Gastroesophageal sphincter (tissue), 4 donors: ENCODE measurements at places on chromosomes 4 and X. TPM values are rescaled to one million over a fixed set of nuclear protein-coding genes. Genes with fewer than 3 reads are reported as not detected.
A peak's percentile ranks its signal among the peaks of the same experiment; 100 is the strongest.

DNA sequence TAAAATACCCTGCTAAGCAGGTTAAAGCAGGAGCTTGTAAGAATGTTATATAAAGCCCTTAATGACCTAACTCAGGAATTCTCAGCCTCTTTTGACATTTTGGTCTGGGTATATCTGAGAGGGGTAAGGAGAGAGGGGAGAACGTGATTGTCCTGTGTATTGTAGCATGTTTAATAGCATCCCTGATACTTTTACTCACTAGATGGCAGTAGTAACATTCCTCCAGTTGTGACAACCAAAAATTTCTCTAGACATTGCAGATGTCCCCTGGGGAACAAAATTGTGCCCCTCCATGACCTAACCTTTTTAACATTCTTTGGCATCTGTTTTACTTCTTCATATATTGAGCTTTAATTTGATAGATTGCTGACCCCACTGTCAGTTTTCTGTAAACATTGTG is 17.9 kb downstream of the SMARCA5 start:
- ATAC-seq: no peak

DNA sequence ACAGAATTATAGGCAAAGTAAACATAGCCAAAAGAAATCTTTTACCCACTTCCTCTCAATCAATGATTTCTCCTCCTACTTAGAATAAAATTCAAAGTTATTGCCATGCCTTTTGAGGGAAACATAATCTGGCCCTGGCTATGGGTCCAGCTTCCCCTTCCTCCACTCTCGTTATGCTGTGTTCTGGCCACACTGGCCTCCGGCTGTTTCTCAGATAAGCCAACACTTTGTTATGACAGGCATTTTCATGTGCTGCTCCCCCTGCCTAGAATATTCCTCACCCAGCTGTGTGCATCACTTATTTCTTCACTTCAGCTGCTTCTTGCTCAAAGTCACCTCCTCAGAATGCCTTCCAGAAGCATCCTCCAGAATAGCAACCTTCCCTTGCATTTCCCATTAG is 386.6 kb upstream of the AADAT start:
- no peak for ATAC-seq

GRCh38 chrX:107542040-107542439 is 86.3 kb upstream of the PRPS1 start:
- ATAC-seq: no peak

GRCh38 chr4:36241771-36242170 is 2.5 kb downstream of the ARAP2 start:
- no peak for ATAC-seq

GRCh38 chr4:81589262-81589661 is 117.6 kb upstream of the RASGEF1B start:
- no peak for ATAC-seq

DNA sequence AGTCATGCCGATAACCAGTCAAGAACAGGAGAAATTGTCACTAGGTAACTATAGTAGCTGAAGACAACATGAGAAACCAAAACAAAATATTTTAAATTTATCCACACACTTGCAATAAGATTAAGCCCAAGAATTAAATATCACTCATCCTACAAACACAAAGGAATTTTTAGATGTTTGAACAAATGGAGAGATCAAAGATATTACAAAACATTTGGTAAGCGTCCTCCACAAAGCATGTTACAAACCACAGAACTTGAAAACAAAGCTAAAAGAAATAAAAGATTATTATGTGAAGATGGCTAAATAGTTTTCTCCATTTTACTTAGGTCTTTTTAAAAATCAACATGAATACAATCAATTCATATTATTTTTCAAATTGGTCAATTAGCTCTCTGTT is 631.9 kb upstream of the INTU start:
- no peak for ATAC-seq

- ATAC-seq: no peak
These were observed 420.1 kb upstream of the INTU start for GRCh38 chr4:127212701-127213100.

- ATAC-seq: no peak
These were observed 191.0 kb downstream of the DLG3 start for GRCh38 chrX:70635669-70636068.

- ATAC-seq: no peak
These were observed 6.2 kb upstream of the MAN2B2 start for GRCh38 chr4:6568689-6569332.

- no peak for ATAC-seq
These were observed 8.5 kb downstream of the PITX2 start for GRCh38 chr4:110614173-110614963.

GRCh38 chrX:40504801-40505605 is 75.8 kb upstream of the ATP6AP2 start:
- no peak for ATAC-seq

Gene TACR3
- total RNA-seq: not detected

Gene LDB2
- total RNA-seq: 29.6 TPM

- ATAC-seq: no peak
These were observed 343.5 kb upstream of the F9 start for GRCh38 chrX:139186991-139187390.

Gene SH3RF1
- total RNA-seq: 17.6 TPM

DNA sequence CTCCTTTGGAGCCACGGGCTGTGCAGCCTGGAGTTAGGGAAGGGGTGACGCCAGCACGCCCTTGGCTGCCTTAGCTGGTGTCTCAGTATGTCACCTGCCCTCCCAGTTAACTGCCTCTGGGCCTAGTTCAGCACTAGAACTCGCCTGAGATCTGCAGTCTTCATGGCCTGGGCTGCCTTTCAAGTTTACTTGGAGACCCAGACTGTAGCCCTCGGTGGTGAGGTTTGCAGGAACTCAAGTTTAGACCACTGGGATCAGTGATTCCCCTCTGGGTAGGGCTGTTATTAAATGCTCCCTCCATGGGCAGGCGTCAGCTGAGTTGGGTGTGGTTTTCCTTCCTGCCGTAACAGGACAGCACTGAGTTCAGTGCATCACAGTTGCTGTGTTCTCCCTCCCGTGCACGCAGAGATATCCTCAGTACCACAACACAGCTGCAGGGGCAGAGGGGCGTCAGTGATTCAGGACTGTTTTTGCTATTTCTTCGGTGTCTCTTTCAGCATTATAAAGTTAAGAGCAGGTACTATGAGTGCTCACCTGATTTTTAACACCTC is 30.5 kb downstream of the PLAC8 start:
- ATAC-seq: peak; percentile 55

DNA sequence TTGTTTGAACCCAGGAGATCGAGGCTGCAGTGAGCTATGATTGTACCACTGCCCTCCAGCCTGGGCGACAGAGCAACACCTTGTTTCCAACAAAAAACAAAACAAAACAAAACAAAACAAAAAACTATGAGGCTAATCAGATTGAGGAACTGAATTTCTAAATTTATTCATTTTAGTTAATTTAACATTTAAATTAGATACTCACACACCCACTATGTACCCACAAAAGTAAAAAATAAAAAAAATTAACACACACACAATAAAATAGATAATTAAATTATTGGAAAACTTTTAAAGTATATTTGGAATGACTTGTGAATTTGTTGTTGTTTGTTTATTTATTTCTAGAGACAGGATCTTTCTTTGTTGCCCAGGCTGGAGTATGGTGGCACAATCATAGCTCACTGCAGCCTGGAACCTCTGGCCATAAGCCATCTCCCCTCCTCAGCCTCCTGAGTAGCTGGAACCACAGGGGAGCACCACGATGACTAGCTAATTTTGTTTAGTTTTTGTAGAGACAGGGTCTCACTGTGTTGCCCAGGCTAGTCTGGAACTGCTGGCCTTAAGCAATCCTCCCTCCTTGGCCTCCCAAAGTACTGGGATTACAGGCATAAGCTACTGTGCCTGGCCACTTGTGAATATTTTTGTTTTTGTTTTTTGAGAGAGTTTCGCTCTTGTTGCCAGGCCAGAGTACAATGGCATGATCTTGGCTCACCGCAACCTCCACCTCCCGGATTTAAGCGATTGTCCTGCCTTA is 9.8 kb upstream of the ZNF157 start:
- ATAC-seq: no peak

Gene NEXMIF
- total RNA-seq: 6.6 TPM

GRCh38 chr4:180394312-180394711 is 1848.9 kb upstream of the TENM3 start:
- ATAC-seq: no peak

Gene RFC1
- total RNA-seq: 42.5 TPM

DNA sequence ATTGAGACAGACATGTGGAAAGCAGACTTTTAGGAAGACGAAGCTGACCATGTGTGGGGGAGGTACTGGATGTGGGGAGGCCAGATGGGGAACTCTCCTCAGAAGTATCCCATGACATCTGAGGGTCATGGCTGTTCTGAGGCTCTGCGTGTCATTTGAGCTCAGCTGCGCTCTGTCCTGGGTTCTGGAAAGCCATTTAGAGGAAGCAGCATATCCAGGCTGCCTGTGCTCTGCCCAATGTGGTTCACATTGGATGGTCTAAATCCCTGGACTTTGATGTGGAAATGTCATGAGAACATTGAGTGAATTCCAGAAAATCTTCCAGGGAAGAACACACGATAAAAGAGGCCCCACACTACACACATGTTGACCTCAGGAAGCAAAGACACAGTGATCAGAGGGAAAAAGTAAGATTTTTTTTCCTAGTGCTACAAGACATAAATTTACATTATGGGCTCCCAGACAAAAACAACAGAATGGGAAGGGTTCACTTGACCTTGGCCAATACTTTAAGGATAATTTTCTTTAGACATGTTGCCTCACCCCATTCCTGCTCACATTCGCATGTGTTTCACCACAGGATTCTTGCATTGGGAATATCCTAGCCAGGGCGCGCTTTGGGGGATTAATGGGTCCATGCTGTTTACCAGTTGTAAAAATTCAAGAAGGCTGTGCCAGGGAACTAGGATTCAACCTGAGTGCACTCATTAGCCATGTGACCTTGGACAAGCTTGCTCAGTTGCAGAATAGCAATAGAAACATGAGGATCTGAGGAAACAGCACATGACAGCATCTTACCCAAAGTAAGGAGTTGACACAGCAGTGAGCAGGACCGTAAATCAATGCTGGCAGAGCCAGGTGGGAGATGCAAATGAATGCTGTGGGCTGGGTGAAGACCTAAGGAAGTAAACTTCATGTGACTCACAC is 73.2 kb upstream of the C1QTNF7 start:
- peak; percentile 22 for ATAC-seq

DNA sequence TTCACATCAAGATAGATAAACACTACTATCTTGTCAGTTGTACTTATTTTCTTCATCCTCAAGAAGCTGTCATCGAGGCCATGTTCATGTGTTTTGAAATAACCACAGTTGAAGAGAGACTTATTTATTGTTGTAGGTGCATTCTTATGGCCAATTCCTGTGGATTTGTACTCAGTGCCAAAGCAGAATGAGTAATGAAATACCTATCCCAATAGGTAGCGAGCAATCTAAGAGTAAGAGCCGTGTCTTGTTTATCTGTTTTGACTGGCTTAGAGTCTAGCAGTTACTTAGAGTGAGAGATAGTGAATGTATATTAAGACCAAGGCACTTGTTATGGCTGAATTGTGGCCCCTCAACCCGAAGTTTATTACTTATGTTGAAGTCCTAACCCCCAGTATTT is 631.0 kb upstream of the SPANXN1 start:
- no peak for ATAC-seq

GRCh38 chrX:42248226-42248625 is 324.9 kb upstream of the CASK start:
- ATAC-seq: no peak

DNA sequence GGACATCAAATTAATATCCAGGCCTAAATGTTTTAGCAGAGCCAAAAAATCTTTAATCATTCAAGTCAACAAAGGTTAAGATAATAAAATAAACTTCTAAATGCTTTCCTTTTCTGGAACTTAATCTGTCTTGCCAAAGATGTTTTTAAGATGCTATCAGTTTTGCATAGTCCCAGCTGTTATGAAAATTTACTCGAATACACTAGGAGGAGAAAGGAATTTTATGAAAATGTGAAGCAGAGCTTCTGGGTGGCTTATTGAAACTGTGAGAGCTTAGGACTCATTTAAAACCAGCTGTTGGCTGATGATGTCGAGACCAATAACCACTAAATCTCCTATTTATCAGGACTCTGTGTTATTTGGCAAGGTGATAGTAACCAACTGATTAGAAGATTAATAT is 202.2 kb upstream of the ETNPPL start:
- ATAC-seq: no peak

Gene PAGE5
- total RNA-seq: not detected

- no peak for ATAC-seq
These were observed 21.3 kb upstream of the SULT1E1 start for GRCh38 chr4:69881173-69881773.

GRCh38 chr4:159177265-159178150 is 74.6 kb downstream of the RAPGEF2 start:
- ATAC-seq: no peak

GRCh38 chr4:73723928-73724327 is 16.4 kb upstream of the CXCL8 start:
- no peak for ATAC-seq

DNA sequence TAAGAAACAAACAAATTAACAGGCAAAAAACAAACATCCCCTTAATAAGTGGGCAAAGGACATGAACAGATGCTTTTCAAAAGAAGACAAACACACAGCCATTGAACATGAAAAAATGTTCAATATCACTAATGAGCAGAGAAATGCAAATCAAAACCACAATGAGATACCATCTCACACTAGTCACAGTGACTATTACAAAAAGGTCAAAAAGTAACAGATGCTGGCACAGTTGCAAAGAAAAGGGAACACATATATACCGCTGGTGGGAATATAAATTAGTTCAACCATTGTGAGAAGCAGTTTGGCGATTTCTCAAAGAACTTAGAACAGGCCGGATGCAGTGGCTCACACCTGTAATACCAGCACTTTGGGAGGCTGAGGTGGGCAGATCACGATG is 146.1 kb upstream of the NEIL3 start:
- no peak for ATAC-seq

DNA sequence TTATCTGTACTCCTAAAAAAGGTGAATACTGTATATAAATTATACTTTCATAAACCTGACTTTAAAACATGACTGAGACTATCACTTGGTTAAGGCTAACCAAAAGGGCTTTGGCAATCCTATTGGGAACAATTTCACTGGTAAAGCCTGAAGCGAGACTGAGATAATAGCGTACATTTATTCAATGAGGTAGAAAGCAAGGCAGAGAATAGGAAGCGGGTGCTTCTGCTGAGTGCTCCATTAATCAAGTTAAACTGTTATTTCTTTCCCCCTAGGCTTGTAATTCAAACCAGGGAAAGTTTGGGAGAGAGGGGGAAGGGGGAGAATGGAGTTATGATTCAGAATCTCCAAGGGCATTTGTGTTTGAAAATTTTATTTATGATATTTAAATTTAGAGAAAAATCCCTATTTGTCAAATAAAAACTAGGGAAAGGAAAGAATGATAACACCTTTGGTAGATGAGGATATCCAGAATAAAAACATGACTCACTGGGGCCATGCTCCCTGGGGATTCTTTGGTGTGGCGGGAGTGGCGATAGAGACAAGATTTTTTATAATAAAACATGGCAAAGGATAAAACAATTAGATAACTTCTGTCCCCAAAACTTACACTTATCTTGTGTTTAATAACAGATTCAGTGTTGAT is 34.6 kb upstream of the SORBS2 start:
- no peak for ATAC-seq

DNA sequence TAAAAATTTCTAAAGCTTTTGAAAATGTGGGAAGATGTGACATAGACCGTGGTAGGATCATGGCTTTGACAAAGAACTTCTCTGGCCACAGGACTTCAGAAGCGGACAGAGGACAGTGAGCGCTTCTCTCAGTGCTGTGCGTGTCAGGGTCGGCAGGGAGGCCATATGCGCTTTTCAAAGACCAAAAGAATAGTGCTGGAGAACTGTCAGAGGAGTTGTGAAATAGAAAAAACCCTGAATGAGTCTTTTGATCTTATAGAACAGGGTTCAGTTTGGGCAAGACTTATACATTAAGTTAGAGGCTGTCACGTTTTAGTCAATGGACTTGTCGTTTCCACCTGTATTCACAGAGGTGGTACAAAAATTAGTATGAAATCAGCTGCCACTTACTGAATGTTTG is 77.4 kb downstream of the PTTG2 start:
- ATAC-seq: no peak
